T-helper 2 cell (primary cell): ENCODE measurements at places on chromosomes 4 and X.

GRCh38 chr4:85829276-85830051 lies 354.5 kb downstream of the ARHGAP24 start:
- DNase-seq, result no peak

- DNase-seq, result peak; percentile 15
These were observed at the start of gene TASL for GRCh38 chrX:30577362-30577991. Gene TASL, minus strand, starts transcription at chrX:30577766. Its CDS starts 17,411 bp downstream, at chrX:30560355.

DNA sequence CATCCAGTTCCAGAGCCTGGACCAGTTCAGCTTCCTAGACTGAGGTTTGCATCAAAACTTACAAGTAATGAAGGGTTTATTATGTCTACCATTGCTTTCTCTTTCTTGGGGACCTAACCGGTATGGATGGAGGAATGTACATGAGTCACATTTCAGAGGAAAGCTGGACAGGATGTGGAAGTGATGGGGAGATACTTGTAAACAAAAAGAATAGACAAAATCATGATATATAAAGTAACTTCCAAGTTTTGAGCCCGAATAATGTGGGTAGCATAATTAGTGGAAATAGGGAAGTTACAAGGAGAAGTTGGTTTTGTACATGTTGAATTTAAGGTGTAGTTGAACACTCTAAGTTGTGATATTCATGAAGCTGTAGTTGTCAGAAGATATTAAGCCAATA lies 15.0 kb downstream of the FNIP2 start:
- DNase-seq, result no peak

- no peak for DNase-seq
These were observed 110.0 kb downstream of the ATRX start for GRCh38 chrX:77675986-77676385.

DNA sequence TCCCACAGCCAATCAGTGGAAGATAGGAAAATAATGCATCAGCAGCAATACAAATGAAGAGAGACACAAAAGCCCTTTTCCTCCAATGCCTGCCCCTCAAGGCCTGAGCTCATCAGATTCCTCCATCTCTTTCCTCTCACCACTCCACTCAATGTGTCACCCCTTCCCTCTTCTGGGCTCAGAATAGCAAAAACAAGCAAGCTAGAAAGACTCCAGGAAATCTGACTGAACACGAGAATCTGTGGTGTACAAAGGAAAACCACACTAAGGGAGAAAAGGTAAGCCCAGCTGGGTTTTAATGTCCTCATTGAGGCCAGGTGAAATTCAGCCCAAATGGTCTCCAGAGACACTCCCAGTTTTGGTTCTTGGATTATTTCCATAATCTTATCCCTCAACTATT lies 46.3 kb downstream of the ARHGEF9 start:
- DNase-seq, result no peak
